ENCODE measurements at places on chromosomes 13 and 19. TPM values are rescaled to one million over a fixed set of nuclear protein-coding genes. Genes with fewer than 3 reads are reported as not detected.

MYADM gene
- total RNA-seq, result 19.9 TPM

STARD13 gene
- 13.8 TPM for total RNA-seq

PABPC3 gene
- 0.06 TPM for total RNA-seq

ADGRE1 gene
- total RNA-seq, result not detected

DNA sequence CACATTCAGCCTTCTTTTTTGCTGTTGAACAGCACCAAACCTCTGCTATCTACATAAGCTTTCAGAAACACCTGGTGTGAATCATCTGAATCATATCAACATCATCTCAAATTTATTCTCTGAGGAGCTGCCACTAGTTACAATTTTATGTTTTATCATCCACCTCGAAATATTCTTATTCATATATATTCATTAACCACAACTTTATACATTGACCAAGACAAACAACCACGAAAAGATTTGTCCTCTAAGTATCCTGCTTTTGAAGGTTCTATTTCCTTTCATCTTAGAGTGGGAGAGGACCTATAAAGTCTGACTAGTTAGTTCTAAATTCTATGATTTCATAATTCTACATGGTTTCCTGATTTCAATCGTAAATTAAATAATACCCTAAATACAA is 18.9 kb downstream of the ESD start:
- no peaks in the 10 kb centered on the region for H3K4me1 ChIP-seq
- H3K36me3 ChIP-seq, result peaks cover 69% of the 10 kb centered on the region
- no peak for DNase-seq
- no peaks in the 10 kb centered on the region for H3K27me3 ChIP-seq
- no peak overlapping the region for H3K4me3 ChIP-seq
- H3K27ac ChIP-seq, result no peak overlapping the region

- peaks cover 9% of the 10 kb centered on the region for H3K4me1 ChIP-seq
- no peak overlapping the region for H3K27ac ChIP-seq
- H3K27me3 ChIP-seq, result no peaks in the 10 kb centered on the region
- H3K4me3 ChIP-seq, result no peak overlapping the region
- no peak for DNase-seq
- H3K36me3 ChIP-seq, result peaks cover 77% of the 10 kb centered on the region
These were observed 7.6 kb downstream of the PNKP start for GRCh38 chr19:49859682-49860335.

DNA sequence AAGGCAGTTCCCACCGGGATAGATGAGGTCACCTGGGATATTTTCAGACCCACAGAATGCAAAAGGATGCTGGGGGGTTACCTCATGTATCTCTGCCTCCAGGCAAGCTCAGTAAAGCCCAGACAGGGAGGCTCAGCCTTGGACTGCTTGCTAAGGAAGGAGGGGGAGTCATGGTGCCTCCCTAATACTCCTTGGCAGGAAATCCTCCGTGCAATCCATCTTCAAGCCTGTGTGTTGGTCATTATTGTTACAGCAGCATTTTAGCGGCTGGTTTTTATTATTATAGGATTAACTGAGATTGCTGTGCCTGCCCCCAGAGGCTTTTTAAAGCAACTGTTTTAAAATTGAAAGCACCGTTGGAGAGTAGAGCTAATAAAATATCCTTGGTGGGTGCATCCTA is 188.5 kb upstream of the UBL3 start:
- no peaks in the 10 kb centered on the region for H3K4me1 ChIP-seq
- no peaks in the 10 kb centered on the region for H3K36me3 ChIP-seq
- peaks cover 6% of the 10 kb centered on the region for H3K27me3 ChIP-seq
- H3K27ac ChIP-seq, result no peak overlapping the region

DNA sequence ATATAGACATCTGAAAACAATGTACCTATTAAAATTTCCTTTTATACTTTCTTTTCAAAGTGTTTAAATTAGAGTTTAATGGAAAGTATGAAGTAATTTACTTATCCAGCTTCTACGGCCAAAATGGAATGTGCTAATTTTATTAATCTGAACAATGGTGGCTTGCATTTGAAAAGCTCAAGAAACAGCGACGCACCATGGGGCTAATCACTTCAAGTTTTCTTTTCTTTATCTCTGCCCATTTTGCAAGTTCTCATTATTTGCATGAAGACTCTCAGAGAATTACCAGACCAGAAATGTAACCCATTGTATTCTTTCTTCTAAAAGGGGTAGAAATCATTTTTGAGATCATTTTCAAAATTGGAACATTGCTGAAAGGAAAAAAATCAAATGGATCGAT is 204.0 kb upstream of the STARD13 start:
- no peaks in the 10 kb centered on the region for H3K36me3 ChIP-seq
- H3K4me1 ChIP-seq, result peaks cover 4% of the 10 kb centered on the region
- DNase-seq, result no peak
- H3K27me3 ChIP-seq, result no peaks in the 10 kb centered on the region
- no peak overlapping the region for H3K4me3 ChIP-seq
- H3K27ac ChIP-seq, result no peak overlapping the region

DNA sequence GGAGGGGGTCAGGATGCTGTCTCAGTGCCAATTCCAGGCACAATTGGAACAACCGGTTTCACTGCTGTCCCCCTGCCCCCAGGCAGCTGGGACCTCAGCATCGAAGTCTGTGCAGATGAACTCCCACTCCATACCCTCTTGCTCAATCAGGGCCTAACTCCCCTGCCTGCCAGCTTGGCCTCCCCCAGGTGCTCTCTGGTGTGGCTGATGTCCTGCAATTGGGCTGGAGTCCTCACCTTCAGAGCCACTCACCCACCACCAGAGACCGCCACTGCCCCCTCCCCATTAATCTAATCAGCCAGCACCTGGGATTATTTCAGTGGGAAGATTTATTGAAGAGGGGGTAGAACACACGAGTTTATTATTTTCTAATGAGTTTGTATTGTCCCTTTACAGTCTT is 118.8 kb downstream of the MIPEP start:
- H3K4me1 ChIP-seq, result no peaks in the 10 kb centered on the region
- no peak for DNase-seq
- no peak overlapping the region for H3K4me3 ChIP-seq
- H3K27me3 ChIP-seq, result no peaks in the 10 kb centered on the region
- H3K36me3 ChIP-seq, result no peaks in the 10 kb centered on the region

DNA sequence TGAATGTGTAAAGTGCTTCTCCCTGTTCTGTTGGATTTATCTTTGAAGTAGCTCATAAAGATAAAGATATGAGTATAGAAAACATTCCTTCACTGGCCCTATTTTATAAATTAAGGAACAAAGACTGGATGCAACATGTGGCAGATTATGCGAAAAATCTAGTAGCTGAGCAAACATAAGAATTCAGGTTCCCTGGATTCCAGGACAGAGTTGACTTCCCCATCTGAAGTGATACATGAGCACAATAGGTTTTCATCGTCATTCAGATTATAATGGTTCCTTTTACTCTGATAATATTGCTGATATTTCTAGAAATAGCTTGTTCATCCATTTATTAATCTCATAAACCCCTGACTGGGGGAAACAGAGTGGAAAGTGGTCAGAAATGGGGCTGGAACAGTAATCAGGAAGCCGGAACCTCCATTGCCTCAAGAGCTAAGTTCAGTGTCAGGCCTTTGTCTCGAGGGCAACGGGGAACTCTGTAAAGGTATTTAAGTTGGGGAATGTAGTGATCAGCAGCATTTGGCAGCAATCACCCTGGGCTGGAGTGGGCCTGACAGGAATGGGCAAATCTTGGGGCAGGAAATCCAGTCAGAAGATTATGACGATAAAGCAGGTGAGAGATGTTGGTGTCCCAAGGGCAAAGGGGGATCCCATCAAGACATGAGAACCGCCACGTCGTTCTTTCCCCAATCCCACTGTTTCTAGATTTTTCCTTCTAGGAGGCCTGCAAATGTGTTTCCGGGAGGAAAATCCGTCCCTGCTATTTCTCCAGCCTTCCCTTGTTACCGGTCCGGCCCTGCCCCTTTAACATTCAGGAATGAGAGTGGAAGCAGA is 232.5 kb upstream of the SERP2 start:
- peaks cover 26% of the 10 kb centered on the region for H3K4me1 ChIP-seq
- no peaks in the 10 kb centered on the region for H3K27me3 ChIP-seq
- peak overlapping the region; percentile 82 for H3K27ac ChIP-seq
- no peak for DNase-seq
- no peaks in the 10 kb centered on the region for H3K36me3 ChIP-seq

DNA sequence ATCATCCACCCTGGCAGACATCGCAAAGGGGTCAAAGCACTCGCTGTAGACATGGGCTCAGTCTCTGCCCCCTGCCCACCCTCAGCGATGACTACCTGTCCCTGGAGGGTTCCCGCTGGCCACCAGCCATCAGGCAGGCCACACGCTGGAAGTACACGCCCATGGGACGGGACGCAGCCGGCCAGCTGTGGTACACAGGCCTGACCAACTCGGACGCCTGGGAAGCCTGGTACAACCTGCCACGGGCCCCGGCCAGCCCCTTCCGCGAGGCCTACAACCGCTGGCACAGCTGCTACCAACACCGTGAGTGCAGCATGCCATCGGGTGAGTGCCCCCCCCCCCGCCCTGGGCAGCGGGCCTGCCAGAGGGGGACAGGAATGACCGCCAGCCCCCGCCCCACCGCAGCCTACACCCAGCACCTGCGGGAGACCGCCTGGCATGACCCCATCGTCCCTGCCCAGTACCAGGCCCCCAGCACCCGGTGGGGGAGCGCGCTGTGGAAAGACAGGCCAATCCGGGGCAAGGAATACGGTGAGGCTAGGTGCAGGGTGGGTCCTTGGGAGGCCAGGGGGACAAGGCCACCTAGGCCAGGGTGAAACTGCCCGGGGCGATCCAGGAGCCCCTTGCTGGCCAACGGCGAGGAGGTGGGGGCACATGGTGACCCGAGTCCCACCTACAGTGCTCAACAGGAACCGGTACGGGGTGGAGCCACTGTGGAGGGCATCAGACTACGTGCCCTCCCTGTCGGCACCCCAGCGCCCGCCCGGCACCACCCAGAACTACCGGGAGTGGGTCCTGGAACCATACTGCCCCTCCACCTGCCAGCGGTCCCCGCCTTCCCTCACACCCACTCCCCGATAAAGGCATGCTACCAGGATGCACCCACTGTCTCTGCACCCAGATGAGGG is 4.4 kb downstream of the TEKTIP1 start:
- H3K36me3 ChIP-seq, result peaks cover 10% of the 10 kb centered on the region
- DNase-seq, result no peak
- no peak overlapping the region for H3K4me3 ChIP-seq

GRCh38 chr13:35630551-35631275 is 154.2 kb upstream of the MAB21L1 start:
- no peaks in the 10 kb centered on the region for H3K27me3 ChIP-seq
- no peak overlapping the region for H3K27ac ChIP-seq
- H3K4me3 ChIP-seq, result no peak overlapping the region

DNA sequence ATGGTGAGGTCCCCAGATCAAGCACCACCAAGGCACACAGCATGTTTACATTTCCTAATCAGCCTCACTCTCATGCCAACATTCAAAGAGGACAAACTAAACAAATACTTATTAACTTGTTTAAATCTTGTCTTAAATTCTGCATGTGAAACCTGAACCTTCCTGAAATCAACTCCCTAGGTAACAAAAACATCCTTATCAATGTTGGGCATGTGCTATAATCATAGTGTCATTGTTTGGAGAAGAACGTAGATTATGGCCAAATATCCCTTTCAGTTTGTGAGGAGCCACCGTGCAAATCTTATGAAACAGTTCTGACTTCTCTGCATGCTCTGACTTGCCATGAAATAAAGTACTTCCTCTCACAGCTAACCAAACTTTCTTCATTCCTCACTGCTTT is 123.8 kb downstream of the NDFIP2 start:
- no peaks in the 10 kb centered on the region for H3K27me3 ChIP-seq
- H3K4me1 ChIP-seq, result no peaks in the 10 kb centered on the region
- H3K4me3 ChIP-seq, result no peak overlapping the region
- no peak overlapping the region for H3K27ac ChIP-seq
- no peak for DNase-seq
- H3K36me3 ChIP-seq, result no peaks in the 10 kb centered on the region

GRCh38 chr13:65638572-65639168 is 1591.5 kb downstream of the PCDH9 start:
- no peaks in the 10 kb centered on the region for H3K4me1 ChIP-seq
- no peak overlapping the region for H3K4me3 ChIP-seq
- DNase-seq, result peak; percentile 16
- no peaks in the 10 kb centered on the region for H3K36me3 ChIP-seq
- no peaks in the 10 kb centered on the region for H3K27me3 ChIP-seq

DNA sequence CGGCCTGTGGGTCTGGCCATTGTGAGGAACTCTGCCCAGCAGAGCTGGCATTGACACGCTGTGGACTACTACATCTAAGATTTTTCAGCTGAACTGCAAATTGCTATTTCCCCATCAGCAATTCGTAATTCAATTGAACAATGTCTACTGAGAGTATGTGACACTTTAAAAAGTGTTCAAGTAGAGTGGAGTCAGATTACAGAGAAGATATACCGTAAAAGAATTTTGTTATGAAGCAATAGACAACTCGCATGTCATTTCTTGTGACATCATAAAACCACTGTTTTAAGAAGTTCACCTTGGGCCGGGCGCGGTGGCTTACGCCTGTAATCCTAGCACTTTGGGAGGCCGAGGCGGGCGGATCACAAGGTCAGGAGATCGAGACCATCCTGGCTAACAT is 32.5 kb upstream of the C1QTNF9 start:
- peaks cover 9% of the 10 kb centered on the region for H3K36me3 ChIP-seq
- H3K4me1 ChIP-seq, result peaks cover 12% of the 10 kb centered on the region
- H3K27ac ChIP-seq, result no peak overlapping the region
- DNase-seq, result no peak
- H3K27me3 ChIP-seq, result no peaks in the 10 kb centered on the region

DNA sequence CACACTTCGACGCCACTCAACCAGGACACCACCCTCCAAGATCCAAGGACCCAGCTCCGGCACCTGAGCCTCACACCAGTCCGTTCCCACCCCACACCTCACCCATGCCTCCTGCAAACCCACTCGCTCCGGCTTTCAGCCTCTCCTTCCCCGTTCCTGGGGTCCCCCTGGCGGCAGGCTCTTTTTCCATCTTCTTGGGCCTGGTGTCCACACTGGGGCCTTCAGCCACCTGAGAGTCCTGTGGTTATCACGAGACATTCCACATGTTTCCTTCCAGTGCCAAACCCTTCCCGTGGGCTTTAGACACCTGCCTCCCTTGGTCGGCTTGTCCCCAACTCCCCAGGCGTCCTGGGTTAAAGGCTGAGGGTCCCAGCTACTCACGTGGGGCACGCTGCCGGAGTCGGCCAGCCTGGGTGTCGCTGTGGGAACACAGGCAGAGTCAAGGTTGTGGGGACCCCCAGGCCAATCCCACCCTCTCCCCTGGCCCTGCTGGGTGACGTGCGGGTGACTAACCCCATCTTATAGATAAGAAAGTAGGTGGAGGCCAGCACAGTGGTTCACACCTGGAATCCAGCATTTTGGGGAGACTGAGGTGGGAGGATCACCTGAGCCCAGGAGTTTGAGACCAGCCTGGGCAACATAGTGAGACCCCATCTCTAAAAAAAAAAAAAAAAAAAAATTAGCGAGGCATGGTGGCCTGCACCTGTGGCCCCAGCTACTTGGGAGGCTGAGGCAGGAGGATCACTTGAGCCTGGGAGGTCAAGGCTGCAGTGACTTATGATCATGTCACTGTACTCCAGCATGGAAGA is 1.9 kb downstream of the JSRP1 start:
- H3K27ac ChIP-seq, result no peak overlapping the region
- DNase-seq, result peak; percentile 64
- no peak overlapping the region for H3K4me3 ChIP-seq
- H3K27me3 ChIP-seq, result peaks cover 3% of the 10 kb centered on the region
- no peaks in the 10 kb centered on the region for H3K36me3 ChIP-seq

Measured in HepG2 (cell line).